ENCODE measurements at places on chromosomes 1 and 21.

GRCh38 chr1:84763912-84764680 is 73.8 kb upstream of the SSX2IP start:
- DNase-seq: no peak

- DNase-seq: no peak
These were observed 58.4 kb downstream of the LAMC2 start for GRCh38 chr1:183244466-183244865.

DNA sequence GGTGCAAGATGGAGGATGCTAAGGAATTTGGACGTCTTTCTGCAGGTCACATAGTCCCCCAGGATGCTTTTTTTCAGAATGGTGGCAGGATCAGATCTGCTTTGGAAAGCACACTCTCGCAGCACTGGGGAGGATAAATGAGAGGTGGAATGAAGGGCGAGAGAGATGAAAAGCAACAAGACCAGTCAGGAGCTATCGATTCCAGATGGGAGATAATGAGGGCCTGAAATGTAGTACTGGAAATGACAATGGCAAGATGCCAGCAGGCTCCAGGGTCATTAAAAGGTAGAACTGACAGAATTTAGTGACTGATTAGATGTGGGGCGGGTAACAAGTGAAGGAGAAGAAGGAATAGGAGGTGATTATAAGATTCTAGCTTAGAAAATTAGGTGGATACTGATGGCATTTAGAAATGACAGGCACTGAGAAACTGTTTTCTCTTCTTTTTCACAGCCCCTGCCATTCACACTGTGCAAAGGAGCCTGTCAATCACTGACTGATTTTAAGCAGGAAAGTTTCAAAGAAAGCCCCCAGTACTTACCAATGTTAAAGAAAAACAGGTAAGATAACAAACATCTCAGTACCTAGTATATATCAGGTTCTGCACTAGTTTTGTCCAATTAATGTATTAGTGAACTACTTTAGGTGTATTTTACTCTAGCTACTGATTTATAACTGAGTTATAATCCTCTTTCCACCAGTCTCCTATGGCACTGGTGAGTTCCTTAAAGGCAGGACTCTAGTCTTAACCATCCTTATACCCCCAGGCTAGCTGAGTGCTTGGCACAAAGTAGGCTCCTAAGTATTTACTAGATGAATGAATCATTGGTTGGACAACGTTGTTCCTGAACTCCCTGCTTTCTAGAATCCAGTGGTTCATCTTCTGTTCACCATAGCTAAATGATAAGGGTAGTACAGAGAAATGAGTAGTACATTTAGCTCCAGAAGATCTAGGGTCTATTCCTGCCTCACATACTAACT is 9.2 kb downstream of the PIGM start:
- DNase-seq: no peak

DNA sequence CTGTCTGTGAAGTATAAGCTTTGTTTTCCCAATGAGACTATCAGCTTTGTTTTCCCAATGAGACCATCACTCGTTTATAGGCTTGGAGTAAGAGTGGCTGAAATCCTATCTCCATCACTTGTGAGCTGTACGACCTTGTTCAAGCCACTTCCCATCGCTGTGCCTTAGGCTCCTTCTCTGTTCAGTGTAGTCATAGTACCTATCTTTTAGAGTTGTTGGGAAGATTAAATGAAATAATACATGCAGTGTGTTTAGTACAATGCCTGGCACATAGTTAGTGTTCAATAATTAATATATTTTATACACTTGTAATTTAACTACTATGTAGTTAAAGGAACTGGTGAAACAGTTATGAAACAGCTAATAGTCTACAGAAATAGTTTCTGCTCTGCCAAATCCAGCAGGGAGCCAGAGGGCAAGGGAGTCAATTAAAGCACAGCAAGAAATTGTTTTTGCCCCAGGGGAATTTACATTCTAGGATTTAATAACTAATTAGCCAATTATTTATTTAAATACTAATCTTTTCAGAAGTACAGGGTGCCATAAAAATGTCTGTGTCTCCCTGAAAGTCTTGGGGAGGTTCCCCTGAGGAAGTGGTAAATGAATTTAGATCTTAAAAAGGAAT is 139.3 kb upstream of the HMCN1 start:
- DNase-seq: no peak

DNA sequence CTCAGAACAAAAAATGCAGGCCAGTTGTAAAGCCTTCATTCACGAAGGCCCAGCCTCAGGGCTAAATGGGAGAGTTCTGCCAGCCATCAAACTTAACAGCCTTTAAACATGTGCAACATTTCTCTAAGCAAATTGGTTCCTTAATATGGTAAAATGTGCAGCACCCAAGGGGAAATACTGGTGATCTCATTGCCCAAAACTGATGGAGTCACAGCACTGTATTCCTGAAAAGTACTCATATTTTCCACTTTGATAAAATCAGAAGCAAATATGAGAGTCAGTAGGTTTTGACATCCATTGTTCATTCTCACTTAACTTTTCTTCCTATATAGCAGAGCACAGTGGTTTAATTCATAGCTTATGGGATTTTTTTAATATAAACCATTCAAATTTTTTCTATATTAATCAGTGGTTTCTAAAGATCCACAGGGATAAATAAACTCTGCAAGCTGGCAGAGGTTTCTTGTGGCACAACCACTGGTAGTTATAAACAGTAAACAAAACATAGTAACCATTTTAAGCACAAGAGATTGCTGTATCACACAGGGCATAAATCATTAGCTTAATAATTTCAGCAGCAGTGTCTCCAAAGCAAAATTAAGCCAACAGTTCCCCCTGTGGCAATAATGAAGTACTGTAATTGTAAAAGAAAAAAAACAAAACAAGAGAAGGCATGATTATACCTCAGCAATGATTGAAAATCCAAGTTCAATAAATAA is 106.9 kb upstream of the LYPLAL1 start:
- DNase-seq: no peak

DNA sequence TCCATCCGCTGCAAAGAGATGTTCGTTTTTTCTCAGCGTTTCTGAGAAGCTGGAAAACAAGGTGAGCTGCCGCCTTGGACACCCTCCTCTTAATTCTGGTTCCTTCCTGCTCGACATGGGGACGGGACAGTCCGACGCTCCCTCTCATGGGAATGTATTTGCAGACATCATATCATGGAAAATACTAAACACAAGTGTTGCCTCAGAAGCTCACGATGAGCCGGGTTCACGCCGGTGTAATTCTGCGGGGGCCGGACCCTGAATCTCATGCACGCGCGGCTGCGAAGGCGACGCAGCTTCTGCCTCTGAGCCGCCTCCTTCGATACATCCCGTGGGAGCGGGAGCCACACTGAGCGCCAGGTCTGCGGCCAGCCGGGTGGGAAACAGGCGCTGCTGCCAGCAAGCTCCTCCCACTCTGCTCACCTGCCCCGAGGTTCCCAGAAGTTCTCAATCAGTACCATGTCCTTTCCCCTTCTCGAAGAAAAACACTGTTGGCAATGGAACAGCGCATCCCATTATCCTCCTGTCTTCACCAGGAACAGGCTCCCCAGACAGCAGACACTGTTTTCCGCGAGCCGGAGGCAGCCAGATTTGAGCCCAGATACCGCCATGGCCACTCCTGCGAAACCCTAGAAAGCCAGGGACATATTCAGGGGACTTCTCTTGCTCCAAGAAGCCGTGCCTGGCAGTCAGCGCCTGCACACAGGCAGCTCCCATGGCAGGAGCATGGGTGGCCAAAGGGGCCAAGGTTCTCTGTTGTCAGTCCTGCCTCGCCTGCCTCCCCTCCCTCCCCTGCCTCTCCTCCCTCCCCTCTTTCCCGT is 98.0 kb downstream of the WDR4 start:
- no peak for DNase-seq

DNA sequence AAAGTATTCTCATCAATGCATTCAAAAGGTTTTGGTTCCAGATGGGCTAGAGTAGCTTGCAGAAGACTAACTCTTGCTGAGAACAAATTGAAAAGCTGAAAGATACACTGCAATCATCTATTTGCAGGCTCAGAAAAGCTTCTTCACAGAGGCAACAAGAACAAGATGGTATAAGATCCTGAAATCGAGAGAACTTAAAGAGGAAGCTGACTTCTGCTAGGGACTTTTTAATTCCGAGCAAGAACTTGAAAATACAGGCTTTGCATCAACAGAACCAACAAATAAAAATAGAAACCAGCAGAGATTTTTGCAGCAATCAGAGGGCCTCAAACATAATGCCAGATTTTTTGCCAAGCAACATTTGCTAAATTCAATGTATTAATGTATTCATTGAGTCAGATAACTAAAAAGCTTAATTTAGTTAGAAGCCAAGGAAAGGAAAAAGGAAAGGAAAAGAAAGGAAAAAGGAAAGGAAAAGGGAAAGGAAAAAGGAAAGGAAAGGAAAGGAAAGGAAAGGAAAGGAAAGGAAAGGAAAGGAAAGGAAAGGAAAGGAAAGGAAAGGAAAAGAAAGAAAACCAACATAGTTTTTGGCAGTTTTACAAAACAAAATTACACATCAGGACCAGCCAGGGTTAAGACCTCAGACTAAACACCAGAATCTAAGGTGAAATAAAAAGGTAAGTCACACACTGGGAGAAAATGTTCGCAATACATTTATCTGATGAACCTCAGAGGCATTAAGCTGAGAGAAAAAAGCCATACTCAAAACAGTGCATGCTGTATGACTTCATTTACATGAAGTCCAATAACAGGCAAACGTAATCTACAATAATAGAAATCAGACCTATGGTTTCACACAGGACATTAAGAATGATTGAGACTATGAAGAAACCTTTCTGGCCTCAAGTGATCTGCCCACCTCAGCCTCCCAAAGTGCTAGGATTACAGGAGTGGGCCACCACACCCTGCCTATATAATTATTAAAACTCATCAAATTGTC is 42.6 kb downstream of the FAF1 start:
- no peak for DNase-seq

GRCh38 chr1:54842206-54842915 is 41.2 kb upstream of the TTC22 start:
- no peak for DNase-seq

DNA sequence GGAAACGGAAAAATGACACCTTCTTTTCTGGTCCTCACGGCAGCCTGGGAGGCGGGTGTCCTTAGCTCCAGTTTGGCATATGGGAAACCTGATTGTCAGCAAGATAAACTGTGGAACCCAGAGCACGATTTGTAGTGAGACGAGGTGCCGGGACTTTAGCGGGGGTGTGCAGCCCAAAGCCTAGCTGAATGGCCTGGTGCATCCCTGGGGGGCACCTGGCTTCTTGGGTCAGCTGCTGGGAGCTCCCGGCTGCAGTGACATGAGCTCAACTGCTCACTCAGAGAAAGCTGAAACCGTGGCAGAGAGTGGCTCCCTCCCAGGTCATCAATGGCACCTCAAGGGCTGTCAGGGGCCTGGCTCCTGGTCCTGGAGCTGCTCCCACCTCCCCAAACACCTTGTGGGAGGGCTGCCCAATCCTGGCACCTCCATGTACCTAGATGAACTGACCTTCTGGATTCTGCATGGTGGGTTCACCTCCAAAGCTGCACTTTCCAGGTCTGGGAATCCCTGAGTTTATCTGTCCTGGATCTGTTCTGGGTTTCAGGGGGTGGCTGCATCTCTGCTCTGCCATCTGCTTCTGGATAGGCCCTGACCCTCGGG is 260.5 kb downstream of the MATN1 start:
- DNase-seq: no peak

- no peak for DNase-seq
These were observed 1.7 kb upstream of the NENF start for GRCh38 chr1:212430955-212431394.

- no peak for DNase-seq
These were observed 10.4 kb upstream of the HOOK1 start for GRCh38 chr1:59804301-59804700.

DNA sequence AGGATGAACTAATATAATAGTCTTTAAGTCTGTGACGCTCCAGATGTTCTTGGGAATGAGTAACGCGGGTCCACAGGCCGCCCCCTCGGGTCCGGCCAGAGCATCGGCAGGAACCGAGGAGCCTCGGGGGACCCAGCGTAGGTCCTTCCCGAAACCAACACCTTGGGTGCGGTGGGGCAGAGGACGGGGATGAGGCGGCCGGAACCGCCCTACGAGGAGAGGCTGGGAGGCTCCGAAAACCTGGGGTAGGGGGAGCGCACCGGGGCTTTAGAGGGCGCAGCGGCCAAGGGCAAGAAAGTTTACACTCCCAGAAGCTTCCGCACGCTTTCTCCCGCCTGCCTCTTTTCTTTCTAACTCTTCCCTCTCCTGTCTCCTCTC is 7.1 kb downstream of the DMRTA2 start:
- no peak for DNase-seq

GRCh38 chr21:22804151-22804550 is 1805.9 kb downstream of the NCAM2 start:
- DNase-seq: no peak

GRCh38 chr1:217911908-217912307 is 280.8 kb downstream of the SPATA17 start:
- DNase-seq: no peak

DNA sequence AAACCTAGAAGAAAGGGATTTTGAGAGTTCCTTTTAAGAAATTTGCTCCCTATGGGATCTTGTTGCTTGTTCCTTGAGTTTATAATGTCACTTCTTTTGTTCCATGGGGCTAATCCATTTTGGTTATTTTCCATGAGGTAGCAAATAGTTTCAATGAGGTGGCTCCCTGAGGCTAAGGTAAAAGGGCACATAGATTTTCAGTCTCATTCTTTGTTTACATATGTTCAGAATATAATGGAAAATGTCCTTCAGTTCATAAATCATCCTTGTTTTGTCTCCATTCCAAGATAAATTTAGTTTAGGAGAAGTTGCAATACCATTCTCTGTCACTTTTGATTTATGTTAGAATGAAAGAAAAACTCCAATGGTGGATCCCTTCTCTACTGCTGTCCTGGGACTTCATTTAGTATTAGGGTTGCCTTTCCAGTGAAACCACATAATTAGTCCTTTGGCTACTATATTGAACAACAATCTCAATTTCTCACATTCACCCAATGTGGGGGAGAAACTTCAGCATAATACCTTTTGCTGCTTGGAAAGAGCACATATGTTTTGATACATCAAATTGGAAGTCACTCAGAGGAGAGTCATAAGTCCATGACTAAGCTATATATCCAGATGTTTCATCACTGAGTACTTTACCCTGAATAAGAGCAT is 80.9 kb upstream of the ADAMTS5 start:
- no peak for DNase-seq

- DNase-seq: no peak
These were observed 162.0 kb downstream of the RUNX1 start for GRCh38 chr21:34887105-34887442.

Measured in stimulated activated CD4-positive, alpha-beta T cell treated with anti-CD3 and anti-CD28 coated beads, TNF-alpha, amount 100 ng/mL, for 24 hours (primary cell).